Nasal cavity respiratory epithelium epithelial cell of viscerocranial mucosa (primary cell): ENCODE measurements at places on chromosomes 11 and 22. TPM values are rescaled to one million over a fixed set of nuclear protein-coding genes. Genes with fewer than 3 reads are reported as not detected.

Gene TBC1D22A
- 10.6 and 20.5 TPM in 2 replicates for total RNA-seq

Gene DTX4
- total RNA-seq, result 1.7 and 14.5 TPM in 2 replicates

Gene KRTAP5-8
- not detected in 2 replicates for total RNA-seq

Gene POU2AF2
- total RNA-seq, result not detected in 2 replicates

Gene ADM2
- 6.2 and 23.1 TPM in 2 replicates for total RNA-seq

Gene GGTLC3
- total RNA-seq, result not detected in 2 replicates

Gene MS4A15
- total RNA-seq, result not detected in 2 replicates

Gene ANO5
- total RNA-seq, result 0.07 TPM in 1 of 2 replicates, not detected in the other

Gene KIRREL3
- not detected in 2 replicates for total RNA-seq

Gene IL17REL
- total RNA-seq, result not detected in 2 replicates

Gene ENTHD1
- total RNA-seq, result not detected in 2 replicates

Gene ABCC8
- total RNA-seq, result not detected in 2 replicates

Gene B3GAT1
- under 0.01 TPM in 1 of 2 replicates, not detected in the other for total RNA-seq

Gene SLC35F2
- total RNA-seq, result 40.7 and 56.0 TPM in 2 replicates

Gene MAP6
- total RNA-seq, result under 0.01 and 0.50 TPM in 2 replicates

Gene IGLL1
- not detected in 2 replicates for total RNA-seq

Gene LRRC56
- total RNA-seq, result 0.34 and 1.4 TPM in 2 replicates

Gene PATE2
- not detected in 2 replicates for total RNA-seq

Gene CST6
- total RNA-seq, result 1.7 and 2.6 TPM in 2 replicates

Gene FXYD2
- not detected in 2 replicates for total RNA-seq

Gene OR8G5
- not detected in 2 replicates for total RNA-seq

Gene CNGA4
- 0.07 TPM in 1 of 2 replicates, not detected in the other for total RNA-seq

Gene TRIM66
- 7.9 and 9.0 TPM in 2 replicates for total RNA-seq

Gene MMP27
- not detected in 2 replicates for total RNA-seq

Gene APOL4
- total RNA-seq, result 0.34 and 1.3 TPM in 2 replicates

Gene WNT11
- total RNA-seq, result 0.21 and 0.34 TPM in 2 replicates

Gene PRSS23
- total RNA-seq, result 68.7 and 122 TPM in 2 replicates
